Fibroblast of upper back skin (primary cell): ENCODE measurements at places on chromosomes 4 and X.
A peak's percentile ranks its signal among the peaks of the same experiment; 100 is the strongest.

DNA sequence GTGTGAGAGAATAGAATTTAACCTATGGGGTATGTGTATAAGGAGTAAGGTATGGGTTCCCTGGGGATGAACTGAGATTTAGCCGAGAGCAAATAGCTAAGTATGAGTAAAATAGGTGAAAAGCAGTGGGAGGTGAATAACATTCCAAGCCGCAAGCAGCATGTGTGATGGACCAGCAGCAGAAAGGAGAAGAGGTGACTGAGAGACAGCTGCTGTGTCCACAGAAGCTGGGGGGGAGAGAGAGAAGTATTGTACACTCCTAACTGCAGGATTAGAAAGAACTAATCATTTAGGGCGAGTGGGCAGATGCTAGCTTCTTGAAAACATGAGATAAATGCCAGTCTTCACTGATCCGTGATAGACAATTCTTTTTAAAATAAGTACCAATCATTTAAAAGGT, 296.0 kb downstream of the KLHL4 start:
- DNase-seq = no peak

DNA sequence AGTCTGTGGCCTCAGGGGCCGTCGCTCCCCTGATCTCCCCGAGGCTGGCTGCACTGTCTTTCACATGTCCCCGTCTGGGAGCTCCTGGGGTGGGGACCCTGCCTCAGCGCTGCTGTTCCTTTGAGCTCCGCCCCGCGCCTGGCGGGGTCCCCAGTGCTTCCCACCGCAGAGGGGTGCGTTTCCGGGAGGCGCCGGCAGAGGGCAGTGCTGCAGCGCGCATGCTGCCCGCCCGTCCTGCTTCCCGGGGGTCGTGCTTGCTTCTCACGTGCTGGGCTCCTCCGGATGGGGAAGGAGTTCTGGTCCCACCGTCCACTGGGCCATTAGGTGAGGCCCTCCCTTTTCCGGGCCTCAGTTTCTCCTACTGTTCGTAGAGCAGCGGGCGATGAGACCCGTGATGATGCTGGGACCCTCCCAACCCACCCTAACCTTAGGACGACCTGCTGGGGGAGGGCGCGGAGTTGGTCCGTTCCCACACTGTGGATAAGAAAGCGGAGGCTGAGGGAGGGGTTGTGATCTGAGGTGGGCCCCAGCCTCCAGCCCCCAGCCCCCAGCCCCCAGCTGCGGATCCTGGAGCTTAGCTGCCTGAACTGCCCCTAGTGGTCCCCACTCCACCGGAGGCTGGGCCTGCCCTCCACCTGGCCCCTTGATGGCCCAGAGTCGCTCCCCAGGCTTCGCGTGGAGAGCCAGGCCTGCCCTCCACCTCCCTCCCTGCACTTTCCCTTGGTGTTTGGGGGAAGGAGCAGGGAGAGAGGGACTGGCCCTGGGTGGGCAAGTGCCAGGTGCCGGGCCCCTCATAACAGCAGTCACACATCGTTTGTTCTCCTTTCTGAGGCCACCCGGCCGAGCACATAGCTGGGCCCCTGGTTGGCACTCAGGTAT, 15.3 kb downstream of the CPZ start:
- no peak for DNase-seq

DNA sequence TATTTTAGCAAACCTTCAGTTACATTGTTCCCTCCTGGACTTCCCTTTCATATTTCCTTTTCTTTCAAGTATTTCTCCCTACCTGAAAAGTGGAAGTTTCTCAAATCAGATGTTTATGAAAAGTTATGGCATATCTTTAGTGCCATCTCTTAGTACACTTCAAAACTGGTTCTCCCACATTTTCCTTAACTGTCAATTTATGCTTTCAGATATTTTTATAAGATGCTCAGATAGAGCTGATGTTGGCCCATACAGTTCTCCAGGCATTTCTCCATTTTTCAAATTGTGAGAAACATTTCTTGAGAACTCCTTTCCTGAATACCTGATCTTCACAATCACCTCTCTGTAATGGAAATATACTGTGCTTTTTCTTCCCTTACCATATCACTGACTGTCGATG, 32.5 kb upstream of the AP1AR start:
- DNase-seq = no peak

DNA sequence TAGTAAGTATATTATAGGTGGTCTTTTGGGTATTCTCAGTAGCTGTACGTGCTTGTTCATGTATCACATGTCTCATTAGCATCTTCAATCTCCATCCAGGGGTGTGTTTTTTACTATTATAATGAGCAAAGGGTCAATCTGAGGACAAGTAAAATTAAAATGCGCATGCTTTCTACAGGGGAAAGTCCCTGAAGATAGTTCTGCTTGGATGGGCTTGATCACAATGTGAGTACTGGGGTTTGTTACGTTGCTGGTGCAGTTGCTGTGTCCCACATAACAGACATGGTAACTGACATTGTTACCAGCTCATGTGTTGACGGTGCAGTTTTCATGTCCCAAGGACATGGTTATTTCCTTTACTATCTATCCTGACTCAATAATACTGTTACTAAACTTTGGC, 65.9 kb downstream of the UCHL1 start:
- no peak for DNase-seq

DNA sequence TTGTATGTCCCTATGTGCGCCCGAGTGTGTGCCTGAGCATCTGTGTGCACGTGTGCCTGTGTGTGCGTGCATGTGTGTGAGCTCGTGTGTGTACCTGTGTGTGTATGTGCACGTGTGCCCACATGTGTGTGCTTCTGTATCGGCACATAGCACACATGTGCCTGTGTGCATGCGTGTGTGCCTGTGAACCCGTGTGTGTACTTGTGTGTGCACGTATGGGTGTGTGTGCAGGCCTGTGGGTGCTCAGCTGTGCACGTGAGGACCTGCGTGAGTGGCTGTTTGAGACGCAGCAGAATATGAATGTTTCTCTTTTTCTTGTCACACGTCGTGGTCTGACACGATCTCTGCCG, 4.3 kb downstream of the AKAP17A start:
- DNase-seq = no peak

GRCh38 chr4:109195646-109196045, 106.8 kb downstream of the COL25A1 start:
- peak; percentile 27 for DNase-seq

GRCh38 chr4:37798616-37799015, 27.9 kb upstream of the PGM2 start:
- peak; percentile 5 for DNase-seq

- no peak for DNase-seq
Observed at GRCh38 chr4:41189076-41189475, 25.3 kb downstream of the APBB2 start.

GRCh38 chrX:37776283-37776986, 3.4 kb upstream of the CYBB start:
- DNase-seq = no peak

- no peak for DNase-seq
Observed at GRCh38 chr4:113587640-113588275, 173.8 kb downstream of the CAMK2D start.

- DNase-seq = no peak
Observed at GRCh38 chrX:150983521-150984168, 510 bp downstream of the HMGB3 start.

- DNase-seq = no peak
Observed at GRCh38 chr4:19158107-19158809, 1093.4 kb upstream of the SLIT2 start.

GRCh38 chr4:42420140-42420539, 22.9 kb downstream of the SHISA3 start:
- peak; percentile 41 for DNase-seq

DNA sequence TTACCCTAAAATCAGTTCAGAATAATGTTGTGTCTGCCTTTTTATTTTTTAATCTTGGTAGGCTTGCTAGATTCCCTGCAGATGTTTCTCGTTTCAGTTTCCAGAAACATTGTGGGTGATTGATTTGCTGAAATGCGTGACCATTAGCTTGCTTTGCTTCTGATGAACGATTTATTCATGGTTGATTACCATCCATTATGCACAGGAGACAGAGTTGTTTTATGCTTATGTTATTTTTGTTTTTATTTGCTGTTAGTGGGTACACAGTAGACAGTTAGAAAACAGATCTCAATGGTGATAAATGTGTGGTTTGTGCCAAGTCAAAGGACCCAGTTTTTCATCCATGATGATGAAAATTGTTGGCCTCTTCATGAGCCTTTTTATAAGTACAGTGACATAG, 455.6 kb upstream of the BOD1L1 start:
- DNase-seq = no peak

- peak; percentile 78 for DNase-seq
Observed at GRCh38 chr4:89024051-89024675, 32.8 kb downstream of the FAM13A start.

DNA sequence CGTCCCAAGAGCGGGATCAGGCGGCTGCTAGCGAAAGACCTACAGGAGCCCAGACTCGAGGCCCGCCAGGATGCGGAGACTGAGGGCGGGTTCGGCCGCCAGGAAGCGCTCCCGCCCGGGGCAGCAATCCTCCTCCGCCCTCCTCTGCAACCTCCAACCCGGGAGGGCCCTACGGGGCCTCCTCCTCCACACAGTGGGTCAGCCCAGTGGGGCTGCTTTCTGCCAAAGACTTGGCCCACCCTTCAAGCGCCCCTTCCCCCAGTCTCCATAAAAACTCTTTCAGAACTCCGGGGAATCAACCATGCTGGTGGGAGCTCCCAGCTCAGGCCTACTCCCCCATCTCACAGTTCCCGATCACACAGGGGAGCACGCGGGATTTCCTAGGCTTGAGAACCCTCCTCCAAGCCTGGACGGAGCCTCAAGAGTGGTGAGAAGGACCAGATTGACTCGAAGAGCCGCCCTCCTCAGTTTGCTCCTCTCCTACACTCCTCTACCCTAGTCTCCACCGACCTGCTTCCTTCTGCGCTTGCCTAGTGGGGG, 77.5 kb downstream of the RLIM start:
- DNase-seq = peak; percentile 38

GRCh38 chr4:165201806-165202205, 5.6 kb upstream of the KLHL2 start:
- DNase-seq = peak; percentile 93

- no peak for DNase-seq
Observed at GRCh38 chr4:175807547-175807946, 4.5 kb downstream of the GPM6A start.

GRCh38 chr4:8353158-8353669, 83.7 kb downstream of the HTRA3 start:
- DNase-seq = no peak

GRCh38 chr4:39083164-39083563, 21.1 kb downstream of the KLHL5 start:
- DNase-seq = peak; percentile 59

DNA sequence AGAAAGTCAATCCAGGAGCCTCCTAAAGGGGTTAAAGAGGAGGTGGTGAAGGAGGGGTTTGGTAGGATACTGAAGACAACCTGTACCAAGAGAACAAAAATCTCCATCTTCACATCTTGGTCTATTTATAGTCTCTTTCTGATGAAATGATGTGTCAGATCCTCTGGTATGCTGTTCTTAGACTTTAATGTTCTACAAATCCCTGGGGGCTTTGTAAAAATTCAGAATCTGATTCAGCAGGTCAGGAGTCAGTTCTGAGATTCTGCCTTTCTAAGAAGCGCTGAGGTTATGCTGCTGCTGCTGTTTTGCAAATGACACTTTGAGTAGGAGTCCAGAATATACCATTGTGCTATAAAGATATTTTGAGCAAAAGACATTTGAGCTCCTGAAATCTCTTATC, 172.9 kb upstream of the GLRA2 start:
- peak; percentile 93 for DNase-seq

- DNase-seq = no peak
Observed at GRCh38 chr4:108940149-108940548, 177.3 kb upstream of the ETNPPL start.

GRCh38 chrX:53398216-53398615, 24.2 kb downstream of the SMC1A start:
- DNase-seq = no peak

DNA sequence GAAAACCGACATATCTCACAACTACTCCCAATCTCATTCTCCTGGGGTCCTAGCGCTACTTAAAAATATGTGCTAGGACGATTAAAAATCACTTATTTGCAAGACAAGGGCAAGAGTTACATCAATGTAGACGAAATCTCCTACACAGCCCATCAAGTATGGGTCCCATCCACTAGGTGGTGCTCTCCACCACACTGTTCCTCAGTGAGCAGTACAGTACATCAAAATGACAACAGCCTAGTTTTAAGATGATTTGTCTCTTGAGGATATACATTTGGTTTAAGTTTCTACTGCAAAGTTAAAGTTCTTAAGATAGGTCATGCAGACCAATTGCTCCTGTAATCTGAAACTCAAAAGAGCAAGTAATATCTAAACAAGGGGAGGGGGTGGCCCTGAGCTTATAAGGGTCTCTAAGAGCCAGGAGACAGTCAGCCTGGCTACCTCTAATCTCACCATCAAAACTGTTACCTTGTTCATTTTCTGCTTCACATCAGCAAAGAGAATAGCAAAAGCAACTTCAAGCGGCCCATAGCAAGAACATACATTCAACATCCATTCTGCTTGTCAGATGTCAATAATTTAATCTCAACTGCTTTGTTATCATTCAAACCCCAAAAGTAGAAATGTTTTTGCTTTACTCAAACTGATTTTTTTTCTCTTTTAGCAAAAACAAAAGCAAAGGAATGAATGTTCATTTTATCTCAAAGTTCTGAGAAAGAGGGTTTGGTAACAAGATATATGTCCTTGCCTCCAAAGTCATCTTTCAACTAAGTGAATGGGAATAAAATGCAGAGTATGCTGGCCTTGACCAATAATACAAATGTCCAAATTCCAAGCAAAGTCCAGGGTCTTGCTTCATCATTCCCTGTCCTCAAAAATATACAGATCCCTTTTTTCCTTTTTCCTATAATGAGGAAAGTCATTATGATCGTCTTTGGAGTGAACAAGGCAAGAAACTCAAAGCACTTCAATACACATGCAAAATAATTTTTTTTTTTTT, 53.1 kb downstream of the STX18 start:
- DNase-seq = peak; percentile 81

DNA sequence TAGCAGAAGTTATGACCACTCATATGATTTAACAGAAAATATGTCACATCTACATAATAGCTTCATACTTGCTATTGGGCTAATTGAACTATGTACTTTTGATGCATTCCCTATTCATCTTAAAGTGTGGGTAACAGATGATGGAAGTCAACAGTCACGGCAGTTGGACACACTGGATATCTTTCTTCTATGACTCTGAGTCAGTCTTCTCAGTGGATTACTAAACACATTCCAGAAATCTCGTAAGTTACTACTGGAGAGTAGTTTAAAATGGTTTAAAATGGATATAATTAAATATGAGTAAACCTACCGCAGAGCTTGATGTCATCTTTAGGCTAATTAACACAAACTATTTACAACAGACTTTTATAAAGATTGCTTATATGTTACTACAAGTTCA, 30.1 kb upstream of the CFAP299 start:
- DNase-seq = peak; percentile 80

DNA sequence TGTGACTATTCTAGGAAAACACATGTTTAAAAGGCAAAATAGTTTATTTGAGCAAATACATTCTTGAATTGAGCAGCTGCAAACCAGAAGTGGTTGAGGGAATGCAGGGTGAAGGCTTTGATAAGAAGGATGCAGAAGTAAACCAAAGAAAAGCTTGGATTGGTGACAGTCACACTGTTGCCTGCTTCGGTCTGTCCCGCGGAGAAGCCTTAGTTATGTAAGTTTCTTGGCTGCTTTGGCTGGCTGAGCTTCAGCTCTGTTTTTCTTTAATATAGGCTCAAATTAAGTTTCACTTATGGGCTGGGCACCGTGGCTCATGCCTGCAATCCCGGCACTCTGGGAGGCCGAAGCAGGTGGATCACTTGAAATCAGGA, 67.6 kb downstream of the FAM53A start:
- no peak for DNase-seq
